ENCODE measurements at places on chromosomes 5 and 9.

- H3K27ac ChIP-seq = no peak overlapping the region
- H3K36me3 ChIP-seq = no peaks in the 10 kb centered on the region
- no peak for DNase-seq
- H3K4me1 ChIP-seq = no peaks in the 10 kb centered on the region
Observed at GRCh38 chr5:127885176-127885575, 182.0 kb downstream of the CCDC192 start.

- peaks cover 9% of the 10 kb centered on the region for H3K4me1 ChIP-seq
- no peak overlapping the region for H3K27ac ChIP-seq
- peaks cover 14% of the 10 kb centered on the region for H3K36me3 ChIP-seq
- peak overlapping the region; percentile 75 for H3K4me3 ChIP-seq
- DNase-seq = no peak
- peaks cover 44% of the 10 kb centered on the region for H3K27me3 ChIP-seq
Observed at GRCh38 chr9:107489144-107489673, 360 bp downstream of the KLF4 start.

GRCh38 chr5:176638437-176638836 lies 8.0 kb downstream of the EIF4E1B start:
- DNase-seq = no peak
- peaks cover 49% of the 10 kb centered on the region for H3K27me3 ChIP-seq
- H3K4me1 ChIP-seq = no peaks in the 10 kb centered on the region
- H3K36me3 ChIP-seq = peaks cover 7% of the 10 kb centered on the region
- H3K27ac ChIP-seq = no peak overlapping the region

DNA sequence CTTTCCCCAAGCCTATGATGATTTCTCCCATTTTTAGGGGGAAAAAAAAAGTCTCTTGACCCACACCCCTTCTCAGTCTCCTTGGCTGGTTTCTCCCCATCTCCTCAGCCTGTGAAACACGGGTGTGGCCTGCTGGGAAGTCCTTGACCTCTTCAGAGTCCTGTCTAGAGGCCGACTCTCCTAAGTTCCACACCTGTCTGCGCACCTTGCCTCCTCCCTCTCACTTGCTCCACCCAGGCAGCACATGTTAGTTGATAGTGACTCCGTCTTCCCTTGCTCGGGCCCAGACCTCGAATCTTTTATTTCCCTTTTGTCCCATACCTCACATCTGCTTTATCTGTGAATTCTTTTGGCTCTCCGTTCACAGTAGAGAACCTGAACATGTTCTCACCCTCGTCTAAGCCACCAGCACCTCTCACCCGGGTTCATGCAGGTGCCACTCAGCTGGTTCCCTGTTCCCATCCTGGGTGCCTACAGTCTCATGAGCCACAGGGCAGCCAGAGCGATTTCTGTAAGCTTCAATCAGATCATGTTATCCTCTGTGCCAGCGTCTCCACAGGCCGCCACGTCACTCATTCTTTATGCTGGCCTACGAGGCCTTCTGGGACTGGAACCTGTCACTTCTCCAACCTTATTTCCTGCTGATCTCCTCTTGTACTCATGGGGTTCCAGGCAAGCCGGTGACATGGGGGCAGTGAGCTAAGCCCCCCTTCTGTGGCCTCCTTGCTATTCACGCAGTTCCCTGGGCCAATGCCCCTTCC lies 51.7 kb upstream of the LRRTM2 start:
- no peaks in the 10 kb centered on the region for H3K4me1 ChIP-seq
- no peak overlapping the region for H3K27ac ChIP-seq
- peaks cover 18% of the 10 kb centered on the region for H3K36me3 ChIP-seq
- H3K27me3 ChIP-seq = no peaks in the 10 kb centered on the region
- H3K4me3 ChIP-seq = no peak overlapping the region

DNA sequence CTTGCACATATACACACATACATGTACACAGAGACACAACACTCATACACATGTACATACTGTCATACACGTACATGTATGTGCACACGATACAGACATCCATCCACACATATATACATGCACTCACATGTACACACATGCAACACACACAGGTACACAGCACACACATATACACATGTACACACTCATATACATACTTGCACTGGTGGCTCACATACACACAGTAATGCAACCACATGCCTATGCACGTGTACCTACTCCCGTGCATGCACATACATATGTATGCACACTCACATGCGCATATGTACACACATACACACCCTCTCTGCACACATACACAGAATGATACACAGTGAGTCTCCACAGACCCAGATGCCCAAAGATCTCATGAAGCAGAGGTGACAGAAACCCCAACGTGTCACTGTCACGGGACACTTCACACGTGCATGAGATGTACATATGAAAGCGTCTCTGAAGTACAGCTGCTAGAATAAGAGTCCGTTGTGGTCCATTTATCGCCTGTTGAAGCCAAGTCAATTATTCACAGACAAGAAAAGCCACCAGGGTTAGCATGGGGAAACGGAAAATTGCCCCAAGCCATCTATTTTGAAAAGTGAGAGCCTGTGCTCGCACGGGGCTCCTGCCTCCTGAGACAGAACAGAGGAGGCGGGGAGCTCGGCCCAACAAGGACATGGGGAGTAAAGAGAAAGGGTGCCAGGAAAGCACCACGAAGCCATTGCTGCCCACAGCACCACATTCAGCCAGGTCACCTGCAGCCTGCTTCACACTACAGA lies 24.9 kb downstream of the LPCAT1 start:
- H3K27me3 ChIP-seq = no peaks in the 10 kb centered on the region
- H3K4me3 ChIP-seq = no peak overlapping the region
- peaks cover 68% of the 10 kb centered on the region for H3K36me3 ChIP-seq
- H3K27ac ChIP-seq = peak overlapping the region; percentile 9
- DNase-seq = no peak
- peaks cover 88% of the 10 kb centered on the region for H3K4me1 ChIP-seq

DNA sequence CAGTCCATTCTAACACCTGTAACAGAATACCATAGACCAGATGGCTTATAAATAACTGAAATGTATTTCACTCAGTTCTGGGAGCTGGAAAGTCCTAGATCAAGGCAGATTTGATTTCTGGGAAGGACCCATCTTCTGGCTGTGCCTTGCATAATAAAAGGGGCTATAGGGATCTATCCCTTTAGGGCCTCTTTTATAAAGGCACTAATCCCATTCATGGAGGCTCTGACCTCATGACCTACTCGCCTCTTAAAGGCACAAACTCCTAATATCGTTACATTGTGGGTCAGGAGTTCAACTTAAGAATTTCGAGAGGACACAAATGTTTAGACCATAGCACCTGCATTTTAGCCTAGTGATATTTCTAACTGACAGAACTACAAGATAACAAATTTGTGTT lies 619.0 kb downstream of the CDH18 start:
- no peak for DNase-seq
- H3K4me3 ChIP-seq = no peak overlapping the region
- no peaks in the 10 kb centered on the region for H3K36me3 ChIP-seq
- no peak overlapping the region for H3K27ac ChIP-seq
- no peaks in the 10 kb centered on the region for H3K4me1 ChIP-seq
- H3K27me3 ChIP-seq = no peaks in the 10 kb centered on the region

DNA sequence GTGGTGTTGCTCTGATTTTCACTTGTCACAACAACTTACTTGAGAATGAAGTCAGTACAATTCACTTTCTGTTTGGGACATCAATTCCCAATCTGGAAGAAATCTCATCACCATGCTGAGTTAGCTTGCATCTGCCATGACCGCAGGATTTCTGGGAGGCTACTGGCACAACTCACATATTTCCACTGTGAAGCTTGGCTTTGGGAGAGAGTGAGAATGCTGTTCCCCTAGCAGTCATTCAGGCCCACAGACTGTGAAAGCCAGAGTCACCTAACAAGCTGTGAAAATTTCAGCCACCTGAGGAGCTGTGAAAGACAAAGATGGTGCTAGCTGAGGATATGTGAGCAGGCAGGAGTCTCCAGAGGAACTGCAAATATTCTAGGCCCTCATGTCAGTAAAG lies 365.2 kb upstream of the TUSC1 start:
- no peak overlapping the region for H3K27ac ChIP-seq
- no peaks in the 10 kb centered on the region for H3K4me1 ChIP-seq
- DNase-seq = no peak
- no peak overlapping the region for H3K4me3 ChIP-seq
- no peaks in the 10 kb centered on the region for H3K36me3 ChIP-seq

GRCh38 chr5:65708145-65708544 lies 13.8 kb downstream of the SGTB start:
- peaks cover 2% of the 10 kb centered on the region for H3K4me1 ChIP-seq
- no peaks in the 10 kb centered on the region for H3K27me3 ChIP-seq
- H3K36me3 ChIP-seq = peaks cover 66% of the 10 kb centered on the region
- no peak overlapping the region for H3K27ac ChIP-seq
- no peak for DNase-seq
- no peak overlapping the region for H3K4me3 ChIP-seq

DNA sequence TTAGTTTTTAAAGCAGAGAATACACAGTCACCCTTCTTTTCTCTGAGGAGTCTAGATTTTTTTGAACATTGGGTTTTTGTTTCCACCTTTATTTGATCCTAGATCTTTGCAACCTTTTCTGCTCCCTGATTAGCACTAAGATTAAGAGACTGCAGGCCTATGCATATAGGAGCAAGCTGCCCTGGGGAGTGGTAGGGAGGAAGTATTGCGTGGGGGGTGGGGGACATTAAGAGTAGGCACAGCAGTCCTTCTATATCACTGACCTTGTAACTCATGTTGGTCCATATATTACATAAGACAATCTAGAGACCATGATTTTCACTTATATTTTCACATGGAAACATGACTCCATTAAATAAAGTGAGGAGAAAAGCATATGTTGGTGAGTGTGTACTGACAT lies 149.1 kb downstream of the ADGRV1 start:
- peaks cover 8% of the 10 kb centered on the region for H3K27me3 ChIP-seq
- H3K27ac ChIP-seq = no peak overlapping the region
- DNase-seq = no peak
- no peaks in the 10 kb centered on the region for H3K36me3 ChIP-seq

- DNase-seq = no peak
- H3K36me3 ChIP-seq = peaks cover 3% of the 10 kb centered on the region
- no peak overlapping the region for H3K4me3 ChIP-seq
Observed at GRCh38 chr5:142701673-142702311, 15.9 kb upstream of the FGF1 start.

GRCh38 chr5:124341066-124341858 lies 405.2 kb downstream of the ZNF608 start:
- no peaks in the 10 kb centered on the region for H3K4me1 ChIP-seq
- no peak overlapping the region for H3K27ac ChIP-seq

DNA sequence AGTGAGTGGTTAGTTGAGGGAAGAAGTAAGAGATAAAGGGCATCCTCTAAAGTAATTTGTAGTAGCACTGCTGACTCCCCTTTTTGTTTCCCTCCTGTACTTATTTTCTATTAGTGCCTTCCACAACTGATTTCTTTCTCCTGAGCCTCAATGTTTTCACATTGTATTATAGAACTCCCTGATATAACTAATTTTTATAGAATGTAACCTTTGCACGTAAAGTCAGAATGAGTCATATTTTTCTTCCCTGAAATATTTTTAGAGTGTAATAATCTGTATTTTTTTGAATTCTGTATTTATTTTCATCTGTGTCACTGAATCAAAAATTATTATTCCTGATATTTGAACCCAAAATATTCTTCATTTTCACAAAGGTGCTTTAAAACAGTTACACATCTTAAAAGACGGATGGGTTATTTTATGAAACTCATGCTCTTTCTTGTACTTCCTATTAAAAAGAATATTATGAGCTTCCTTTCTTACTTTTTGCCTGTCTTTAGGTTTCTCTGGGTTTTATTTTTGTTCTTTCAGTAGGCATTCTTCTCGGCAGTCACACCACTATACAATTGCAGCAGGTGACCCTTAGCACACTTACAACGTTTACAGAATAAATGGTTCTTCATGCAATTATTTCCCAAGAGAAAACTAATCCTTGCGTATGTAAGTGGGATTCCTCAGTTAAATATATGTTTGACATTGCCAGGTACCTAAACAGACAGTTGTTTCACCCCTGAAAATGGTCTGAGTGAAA lies 30.5 kb upstream of the DMRTA1 start:
- no peaks in the 10 kb centered on the region for H3K27me3 ChIP-seq
- no peak for DNase-seq
- no peaks in the 10 kb centered on the region for H3K36me3 ChIP-seq
- no peak overlapping the region for H3K27ac ChIP-seq
- no peak overlapping the region for H3K4me3 ChIP-seq
- H3K4me1 ChIP-seq = no peaks in the 10 kb centered on the region

- no peaks in the 10 kb centered on the region for H3K36me3 ChIP-seq
- peaks cover 48% of the 10 kb centered on the region for H3K27me3 ChIP-seq
- no peak for DNase-seq
Observed at GRCh38 chr5:146327257-146327870, 11.3 kb upstream of the POU4F3 start.

GRCh38 chr5:35771300-35771699 lies 85.4 kb upstream of the IL7R start:
- no peak for DNase-seq
- H3K27ac ChIP-seq = no peak overlapping the region
- H3K27me3 ChIP-seq = peaks cover 6% of the 10 kb centered on the region
- no peaks in the 10 kb centered on the region for H3K36me3 ChIP-seq

DNA sequence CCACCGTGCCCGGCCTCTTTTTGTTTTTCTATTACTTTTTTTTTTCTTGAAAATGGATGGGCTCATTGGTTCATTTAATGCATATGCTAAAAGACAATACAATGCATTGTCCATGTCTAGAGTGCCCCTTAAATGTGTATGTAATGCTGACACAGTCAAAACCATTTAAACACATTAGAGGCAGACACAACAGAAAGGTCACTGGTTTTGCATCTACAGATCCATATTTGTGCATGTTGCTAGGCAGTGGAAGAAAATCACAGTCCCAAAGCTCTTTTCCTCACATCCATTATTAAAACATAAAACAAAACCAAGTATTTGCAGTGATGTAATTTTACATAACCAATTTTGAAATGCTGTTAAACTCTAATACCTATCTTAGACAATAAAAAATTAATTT lies 389.0 kb downstream of the TAF11L14 start:
- H3K27ac ChIP-seq = no peak overlapping the region
- no peaks in the 10 kb centered on the region for H3K27me3 ChIP-seq
- no peaks in the 10 kb centered on the region for H3K4me1 ChIP-seq
- no peak for DNase-seq
- H3K4me3 ChIP-seq = no peak overlapping the region

- H3K27me3 ChIP-seq = no peaks in the 10 kb centered on the region
- H3K27ac ChIP-seq = no peak overlapping the region
- no peak overlapping the region for H3K4me3 ChIP-seq
- DNase-seq = no peak
Observed at GRCh38 chr9:106419829-106420228, 443.1 kb upstream of the ZNF462 start.

GRCh38 chr9:32218100-32218767 lies 166.2 kb upstream of the ACO1 start:
- H3K4me1 ChIP-seq = no peaks in the 10 kb centered on the region
- no peaks in the 10 kb centered on the region for H3K36me3 ChIP-seq
- H3K27ac ChIP-seq = no peak overlapping the region
- no peak overlapping the region for H3K4me3 ChIP-seq
- H3K27me3 ChIP-seq = no peaks in the 10 kb centered on the region

- no peaks in the 10 kb centered on the region for H3K4me1 ChIP-seq
- DNase-seq = no peak
- no peak overlapping the region for H3K27ac ChIP-seq
- H3K36me3 ChIP-seq = no peaks in the 10 kb centered on the region
- no peak overlapping the region for H3K4me3 ChIP-seq
Observed at GRCh38 chr5:167489202-167489601, 802.2 kb upstream of the WWC1 start.

Data from effector memory CD8-positive, alpha-beta T cell (primary cell).